ENCODE measurements at places on chromosomes 2 and 18. TPM values are rescaled to one million over a fixed set of nuclear protein-coding genes. Genes with fewer than 3 reads are reported as not detected.
A peak's percentile ranks its signal among the peaks of the same experiment; 100 is the strongest.

DNA sequence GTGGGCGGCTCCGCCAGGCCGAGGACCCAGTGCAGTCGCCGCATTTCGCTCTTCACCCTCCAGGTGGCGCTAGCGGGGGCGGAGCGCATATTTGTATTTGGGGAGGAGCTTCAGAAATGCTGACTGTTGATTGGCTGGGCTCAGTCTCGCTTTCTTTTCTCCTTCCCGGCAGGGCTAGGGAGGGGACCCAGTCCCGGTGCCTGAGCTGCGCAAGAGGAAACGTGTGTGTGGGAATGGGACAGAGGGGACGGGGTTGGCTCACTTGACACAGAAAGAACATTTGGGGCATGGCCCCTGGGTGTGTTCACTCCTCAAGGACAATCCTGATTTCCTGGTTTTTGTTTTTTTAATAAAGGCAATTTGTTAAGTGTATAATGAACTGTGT is 20.3 kb upstream of the DNMT3A start:
- peak; percentile 95 for DNase-seq

- no peak for DNase-seq
Measured at GRCh38 chr2:18741191-18741590, 151.8 kb upstream of the NT5C1B start.

DNA sequence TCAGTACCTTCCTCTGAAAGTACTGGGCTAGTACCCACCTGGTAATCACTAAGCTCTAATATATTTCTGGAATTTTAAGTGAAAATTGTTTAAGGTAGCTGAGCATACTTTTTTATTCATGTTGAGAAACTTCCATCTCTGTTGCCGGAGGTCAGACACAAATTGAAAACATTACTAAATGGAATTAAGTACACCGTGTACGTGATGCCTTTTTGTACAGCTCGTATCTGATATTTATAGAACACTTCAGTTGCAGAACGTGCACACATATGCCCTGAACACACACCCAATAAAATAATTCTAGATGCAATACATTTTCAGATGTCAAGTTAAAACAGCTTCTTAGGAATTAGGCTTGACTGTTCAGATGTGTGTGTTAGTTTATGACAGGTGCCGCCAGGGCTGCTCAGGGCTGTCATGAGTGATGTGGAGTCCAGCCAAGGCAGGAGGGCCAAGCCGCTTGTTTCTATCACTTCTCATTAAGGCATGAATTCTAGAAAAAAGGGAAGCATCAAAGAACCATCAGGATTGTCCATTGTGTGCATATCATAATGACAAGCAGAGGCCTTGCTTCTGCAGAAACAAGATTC is 80.9 kb upstream of the FOSL2 start:
- no peak for DNase-seq

DNA sequence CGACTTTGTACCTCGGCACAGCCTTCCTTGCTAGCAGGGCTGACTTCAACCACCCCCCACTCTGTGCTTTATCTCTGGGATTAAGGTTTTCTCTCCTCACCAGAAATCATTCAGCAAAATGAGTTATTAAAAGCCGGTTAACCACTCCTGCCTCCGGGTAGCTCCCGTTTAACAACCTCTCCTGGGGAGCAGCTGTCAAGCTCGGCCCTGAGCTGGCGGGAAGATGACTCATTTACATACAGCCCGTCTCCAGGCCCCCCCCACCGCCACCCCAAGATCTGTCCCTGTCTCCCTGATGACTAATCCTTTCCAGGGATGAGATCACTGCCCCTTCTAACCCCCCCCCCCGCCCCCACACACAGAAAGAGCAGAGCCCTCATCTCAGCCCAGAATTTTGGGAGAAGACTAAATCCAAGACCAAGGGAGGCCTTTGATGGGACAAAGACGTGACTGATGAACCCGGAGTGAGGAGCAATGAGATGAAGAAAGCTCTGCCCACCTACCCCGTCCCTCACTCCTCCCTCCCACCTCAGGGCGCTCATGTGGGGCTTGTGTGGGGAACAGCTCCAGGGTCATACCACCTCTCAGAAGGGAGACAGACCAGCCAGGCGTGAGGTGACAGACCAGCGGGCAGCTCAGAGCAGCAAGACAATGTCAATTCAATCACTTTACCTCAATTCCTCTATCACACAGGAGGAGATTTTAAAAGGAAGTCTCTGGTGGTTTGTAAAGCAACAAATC is 131.4 kb downstream of the MSH2 start:
- DNase-seq = no peak

DNA sequence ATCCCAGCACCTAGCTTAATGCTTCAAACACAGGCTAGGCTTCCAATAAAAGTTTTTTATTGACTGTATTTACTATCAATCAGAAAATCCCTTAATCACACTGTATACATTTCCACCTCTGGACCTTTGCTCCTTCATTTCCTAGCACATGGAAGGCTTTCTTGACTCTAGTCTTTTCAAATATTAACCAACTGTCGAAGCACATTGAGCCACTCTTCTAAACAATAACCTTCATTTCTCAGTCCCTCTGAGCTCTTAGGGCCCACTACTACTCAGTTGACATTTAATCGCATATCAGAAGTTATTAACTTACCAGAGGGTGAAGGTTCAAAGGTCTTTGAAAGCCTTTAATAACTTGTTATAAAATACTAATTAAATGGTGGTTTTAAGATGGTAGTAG is 37.4 kb downstream of the CERKL start:
- DNase-seq = no peak

DNA sequence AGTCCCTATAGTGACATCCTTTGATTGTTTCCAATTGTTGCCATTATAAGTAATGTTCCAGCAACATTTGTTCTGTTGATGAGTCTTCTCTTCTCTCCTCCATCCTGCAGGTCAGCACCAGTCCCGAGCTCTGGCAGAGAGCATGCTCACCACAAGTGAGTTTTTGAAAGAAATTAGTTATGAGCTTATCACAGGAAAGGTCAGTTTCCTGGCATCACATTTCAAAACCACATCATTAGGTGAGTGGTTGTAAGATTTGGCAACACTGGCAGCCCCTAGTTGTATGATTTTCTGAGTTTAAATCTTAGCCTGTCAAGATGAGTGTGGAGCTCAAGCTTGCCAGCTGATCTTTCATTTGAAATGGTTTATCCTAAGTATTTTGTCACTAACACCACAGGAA is 149.6 kb downstream of the ESCO1 start:
- no peak for DNase-seq

- DNase-seq = no peak
Measured at GRCh38 chr2:7096726-7097352, 179.6 kb downstream of the RNF144A start.

DNA sequence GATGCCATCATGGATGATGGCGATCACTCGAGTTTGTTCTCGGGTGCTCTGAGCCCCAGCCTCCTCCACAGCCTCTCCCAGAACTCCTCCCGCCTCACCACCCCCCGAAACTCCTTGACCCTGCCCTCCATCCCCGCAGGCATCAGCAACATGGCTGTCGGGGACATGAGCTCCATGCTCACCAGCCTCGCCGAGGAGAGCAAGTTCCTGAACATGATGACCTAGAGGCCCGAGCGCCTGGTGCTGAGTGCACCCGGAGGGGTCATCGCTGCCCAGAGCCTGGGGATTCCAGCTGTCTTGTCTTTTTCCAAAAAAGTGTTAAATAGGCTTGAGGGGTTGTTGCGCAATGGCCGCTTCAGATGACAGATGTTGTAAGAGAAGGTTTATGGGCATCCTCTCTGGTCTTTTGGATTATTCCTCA is 254.8 kb downstream of the GLI2 start:
- DNase-seq = peak; percentile 62

GRCh38 chr2:57376985-57377384 is 669.6 kb upstream of the VRK2 start:
- DNase-seq = no peak

GRCh38 chr2:189576396-189576795 is 4.2 kb downstream of the SLC40A1 start:
- no peak for DNase-seq

- no peak for DNase-seq
Measured at GRCh38 chr2:105590780-105591660, 153.7 kb upstream of the NCK2 start.

DNA sequence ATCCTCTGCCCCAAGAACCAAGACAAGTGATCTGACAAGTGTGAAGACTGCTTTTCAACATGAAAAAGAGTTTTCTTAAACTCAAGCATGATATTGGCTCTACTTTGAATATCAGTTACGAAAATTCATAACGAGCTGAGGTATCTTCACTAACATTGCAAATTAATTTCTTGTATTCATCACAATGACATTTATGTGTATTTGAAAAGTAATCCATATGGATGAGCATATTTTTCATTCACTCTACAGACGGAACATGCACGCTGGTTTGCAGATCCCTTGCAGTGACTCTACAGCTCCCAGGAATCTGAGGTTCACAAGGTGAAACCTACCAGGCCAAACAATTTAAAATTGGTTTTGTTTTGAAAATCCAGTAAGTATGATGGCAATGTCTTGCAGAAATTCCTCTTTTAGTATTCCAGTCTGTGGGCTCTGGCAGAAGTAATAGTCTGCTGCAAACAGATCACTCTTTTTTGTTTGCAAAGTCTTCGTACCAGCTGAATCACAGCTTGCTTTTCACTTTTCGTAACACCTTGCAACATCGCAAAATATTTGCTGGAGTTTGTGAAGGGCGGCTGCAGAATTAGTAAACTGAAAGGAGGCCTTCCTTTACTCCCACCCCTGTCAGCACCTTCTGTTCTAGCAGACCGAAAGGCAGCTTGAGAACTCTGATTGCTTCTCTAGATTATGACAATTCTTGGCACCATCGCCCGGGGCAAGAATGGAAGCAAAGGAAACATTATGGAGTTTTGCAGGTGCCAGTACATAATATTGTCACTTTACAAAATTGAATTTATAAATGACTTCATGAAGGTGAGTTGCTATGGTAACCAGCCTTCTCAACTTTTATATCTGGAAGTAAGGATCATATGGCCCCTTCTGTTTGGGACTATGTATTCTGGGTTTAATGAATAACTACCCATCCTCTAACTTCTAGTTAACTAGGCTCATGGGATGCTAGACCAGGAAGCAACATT is 168.7 kb downstream of the TMEM247 start:
- DNase-seq = no peak

DNA sequence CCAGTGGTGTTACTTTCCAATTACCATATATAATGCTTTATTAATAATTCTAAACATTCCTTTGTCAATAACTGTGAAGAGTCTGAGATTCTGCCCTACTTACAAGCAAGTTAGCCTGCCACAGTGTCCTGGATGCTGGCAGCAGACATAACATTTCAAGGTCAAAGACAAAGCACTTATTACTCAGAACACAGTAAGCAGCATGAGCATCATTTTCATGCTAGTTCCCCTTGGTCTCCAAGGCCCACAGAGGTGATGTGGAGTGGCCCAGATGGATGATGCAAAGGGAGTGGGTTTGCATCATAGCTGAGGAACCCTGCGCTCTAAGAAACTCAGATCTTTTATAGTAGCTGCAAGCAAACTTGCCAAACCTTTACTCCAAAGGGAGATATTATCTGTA is 349.7 kb downstream of the ZEB2 start:
- DNase-seq = no peak

- no peak for DNase-seq
Measured at GRCh38 chr2:199984755-199985154, 29.4 kb downstream of the MAIP1 start.

DNA sequence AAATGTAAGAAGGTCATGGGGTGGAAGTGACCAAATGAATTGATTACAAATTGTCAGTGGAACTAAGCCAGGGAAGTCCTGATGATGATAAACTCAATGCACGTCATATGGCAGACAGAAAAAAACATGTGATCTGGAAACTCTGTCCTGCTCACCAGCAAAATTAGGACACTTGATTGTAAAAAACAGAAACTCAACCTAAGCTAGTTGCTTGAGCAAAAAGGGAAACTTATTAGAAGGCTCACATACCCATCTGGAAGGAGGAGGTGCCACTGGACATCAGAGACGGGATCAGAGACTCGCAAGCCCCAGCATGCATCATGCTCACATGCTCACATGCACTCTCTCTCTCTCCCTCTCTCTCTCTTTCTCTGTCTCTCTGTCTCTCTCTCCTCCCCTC is 96.8 kb downstream of the SP3 start:
- DNase-seq = no peak

GRCh38 chr2:233331536-233331935 is 22.8 kb upstream of the DGKD start:
- DNase-seq = no peak

DNA sequence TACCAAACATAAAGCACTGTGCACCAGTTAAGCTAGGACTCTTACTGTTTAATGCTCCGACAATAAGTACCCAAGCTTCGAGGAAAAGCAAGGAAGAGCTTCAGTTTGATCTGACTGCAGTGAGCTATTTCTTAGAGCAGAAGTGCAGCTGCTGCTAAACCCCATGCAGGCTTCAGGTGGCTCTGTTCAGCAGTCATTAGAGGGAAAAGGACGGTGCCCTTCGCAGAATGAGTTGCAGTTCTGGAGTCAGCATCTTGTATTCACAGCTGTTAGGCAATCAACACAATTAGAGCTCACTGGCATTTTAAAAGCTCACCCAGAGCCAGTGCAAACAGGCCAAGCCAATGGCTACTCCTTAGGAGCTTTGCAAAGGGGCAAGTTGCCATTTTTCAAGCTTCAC is 1.5 kb upstream of the CERKL start:
- DNase-seq = no peak

DNA sequence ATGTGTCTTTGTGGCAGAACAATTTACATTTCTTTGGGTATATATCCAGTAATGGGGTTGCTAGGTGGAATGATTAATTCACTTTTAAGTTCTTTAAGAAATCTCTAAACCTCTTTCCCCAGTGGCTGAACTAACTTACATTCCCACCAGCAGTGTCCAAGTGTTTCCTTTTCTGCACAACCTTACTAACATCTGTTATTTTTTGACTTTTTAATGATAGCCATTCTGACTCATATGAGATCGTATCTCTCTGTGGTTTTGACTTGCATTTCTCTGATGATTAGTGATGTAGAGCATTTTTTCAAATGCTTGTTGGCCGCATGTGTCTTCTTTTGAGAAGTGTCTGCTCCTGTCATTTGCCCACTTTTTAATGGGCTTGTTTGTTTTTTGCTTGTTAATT is 43.1 kb upstream of the PTH2R start:
- DNase-seq = no peak

DNA sequence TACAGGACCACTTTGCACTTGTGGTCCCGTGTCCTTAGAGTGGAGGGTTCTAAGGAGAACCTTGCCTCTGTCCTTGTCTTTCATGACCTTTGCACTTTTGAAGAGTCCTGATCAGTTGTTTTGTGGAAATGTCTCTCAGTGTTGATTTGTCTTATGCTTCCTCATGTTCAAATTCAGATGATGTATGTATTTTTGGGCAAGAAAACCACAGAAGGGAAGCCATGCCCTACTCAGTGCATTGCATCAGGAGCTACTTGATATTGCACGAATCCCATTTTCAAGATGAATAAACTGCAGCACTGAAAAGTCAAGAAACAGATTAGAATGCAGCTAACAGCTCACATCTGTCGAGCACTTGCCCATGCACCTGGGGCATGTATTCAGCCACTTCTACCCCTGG is 152.2 kb downstream of the INHBB start:
- no peak for DNase-seq

- peak; percentile 32 for DNase-seq
Measured at GRCh38 chr2:126894082-126894481, 4.6 kb upstream of the TEX51 start.

MEX3C gene
- 57.2 TPM for total RNA-seq

GBX2 gene
- total RNA-seq = 2.1 TPM

FAM110C gene
- 2.6 TPM for total RNA-seq

CCDC68 gene
- total RNA-seq = not detected

GPR39 gene
- 4.1 TPM for total RNA-seq

HOXD12 gene
- not detected for total RNA-seq

G6PC2 gene
- total RNA-seq = 2.8 TPM

ANKRD23 gene
- 6.1 TPM for total RNA-seq

TUBA3E gene
- total RNA-seq = not detected

ALPP gene
- total RNA-seq = 0.27 TPM

SPHKAP gene
- total RNA-seq = not detected

GKN1 gene
- total RNA-seq = 1.7 TPM

FAM161A gene
- total RNA-seq = 3.6 TPM

SPATA3 gene
- not detected for total RNA-seq

TMEM163 gene
- total RNA-seq = 4.0 TPM
